Activated T-cell treated with anti-CD3 and anti-CD28 coated beads for 1 hour (primary cell): ENCODE measurements at places on chromosomes 13 and 19.

GRCh38 chr13:113034451-113035212 is 65.6 kb downstream of the MCF2L start:
- no peak for DNase-seq

GRCh38 chr19:37914908-37915307 is 7.9 kb downstream of the SIPA1L3 start:
- no peak for DNase-seq

DNA sequence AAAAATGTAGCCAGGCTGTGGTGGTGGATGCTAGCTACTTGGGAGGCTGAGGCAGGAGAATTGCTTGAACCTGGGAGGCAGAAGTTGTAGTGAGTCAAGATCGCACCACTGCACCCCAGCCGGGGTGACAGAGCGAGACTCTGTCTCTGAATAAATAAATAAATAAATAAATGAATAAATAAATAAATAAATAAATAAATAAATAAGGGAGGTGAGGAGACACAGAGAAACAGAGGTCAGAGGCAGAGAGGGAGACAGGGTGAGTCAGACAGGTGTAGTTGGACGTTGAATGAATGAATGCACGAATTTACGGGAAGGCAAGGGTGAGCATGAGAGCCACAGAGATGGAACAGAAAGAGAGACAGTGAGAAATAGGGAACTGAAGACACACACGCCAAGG is 3.1 kb downstream of the RAB4B start:
- no peak for DNase-seq

GRCh38 chr13:93307136-93307535 is 80.5 kb downstream of the GPC6 start:
- no peak for DNase-seq

DNA sequence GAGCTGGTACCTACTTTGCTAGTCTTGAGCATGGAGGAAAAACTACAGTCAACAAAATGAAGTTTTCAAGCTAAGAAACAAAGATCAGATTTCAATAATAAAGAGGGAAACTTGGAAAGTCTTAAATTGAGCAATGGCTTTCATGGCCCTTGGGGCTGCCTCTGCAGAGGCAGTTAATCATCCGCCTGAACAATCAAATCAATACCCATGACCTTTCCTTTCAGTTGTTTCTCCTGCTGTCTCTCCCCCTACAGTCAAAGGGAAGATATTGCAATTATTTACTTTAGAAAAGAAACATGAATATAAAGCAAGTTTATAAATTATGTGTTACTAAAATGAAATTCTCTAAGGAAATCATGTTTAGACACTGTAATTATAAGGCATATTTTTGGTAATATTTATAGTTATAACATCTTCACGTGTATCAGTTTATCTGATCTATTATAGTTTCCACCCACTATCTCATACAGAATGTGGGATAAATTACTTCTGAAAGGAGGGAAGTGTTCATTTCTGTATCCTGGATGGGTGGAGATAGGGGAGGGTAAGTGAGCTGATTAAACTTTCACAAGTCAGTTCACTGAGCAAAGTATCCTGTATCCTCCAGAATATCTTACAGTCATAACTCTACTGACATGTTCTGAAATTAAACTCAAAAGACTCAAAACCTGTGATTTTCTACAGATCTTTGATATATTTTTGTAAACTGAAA is 72.4 kb upstream of the TSC22D1 start:
- no peak for DNase-seq
